ENCODE measurements at places on chromosomes 5 and 9.

DNA sequence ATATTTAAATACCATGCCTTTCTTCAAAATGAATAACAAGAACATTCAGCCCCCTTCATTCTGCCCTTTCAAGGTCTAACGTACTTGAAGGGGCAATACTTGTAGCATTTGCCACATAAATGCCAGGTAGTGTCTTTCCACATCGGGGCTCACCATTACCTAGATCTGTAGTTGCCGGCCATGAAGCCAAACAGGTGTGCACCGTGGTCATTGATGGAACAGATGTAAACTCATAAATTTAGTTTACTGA, 193.0 kb downstream of the CD180 start:
- no peak for DNase-seq

DNA sequence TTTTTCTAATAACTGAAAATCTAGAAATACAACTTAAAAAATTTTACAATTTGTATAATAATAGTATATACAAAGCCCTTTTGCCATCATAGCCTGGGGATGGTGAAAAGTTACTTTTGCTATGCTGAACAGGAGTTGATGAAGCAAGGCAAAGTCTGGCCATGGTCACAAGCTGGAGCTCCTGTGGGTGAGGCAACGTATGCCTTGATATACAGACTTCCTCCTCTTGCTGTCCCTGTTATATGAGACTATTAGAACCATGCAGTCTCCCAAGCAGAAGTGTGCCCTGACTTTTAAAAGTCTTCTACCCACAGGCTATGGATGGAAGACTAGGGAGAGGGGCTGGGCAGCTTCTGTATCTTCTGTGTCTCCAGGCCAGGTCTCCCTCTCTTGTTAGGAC, 15.7 kb downstream of the FAM151B start:
- DNase-seq, result no peak

DNA sequence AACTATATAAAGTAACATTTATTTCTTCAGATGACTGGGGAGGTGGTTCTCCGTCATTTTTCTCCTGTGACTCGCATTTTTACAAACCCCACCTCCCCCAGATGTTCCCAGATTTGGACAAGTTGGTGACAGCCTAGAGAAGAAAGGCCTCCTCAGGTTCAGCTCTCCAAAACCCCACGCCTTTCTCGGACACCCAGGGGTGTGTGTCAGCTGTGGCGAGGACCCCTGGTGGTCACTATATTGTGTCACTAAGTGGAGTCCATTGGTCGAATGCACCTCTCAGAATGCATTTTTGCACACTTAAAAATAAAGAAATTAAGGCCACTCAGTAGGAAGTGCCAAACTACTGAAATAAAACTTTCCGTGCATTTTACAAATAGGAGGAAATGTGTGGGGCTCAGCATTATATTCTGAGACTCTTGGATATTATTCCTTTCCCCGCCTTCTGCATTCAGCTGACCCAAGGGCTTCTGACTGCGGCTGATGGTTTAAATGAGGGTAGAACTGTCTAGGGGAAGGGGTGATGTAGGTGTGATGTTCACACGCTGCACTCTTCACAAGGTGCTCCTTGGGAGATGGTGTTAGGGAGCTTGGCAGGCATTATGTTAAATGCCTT, 47.6 kb downstream of the ACO1 start:
- DNase-seq, result peak; percentile 28

DNA sequence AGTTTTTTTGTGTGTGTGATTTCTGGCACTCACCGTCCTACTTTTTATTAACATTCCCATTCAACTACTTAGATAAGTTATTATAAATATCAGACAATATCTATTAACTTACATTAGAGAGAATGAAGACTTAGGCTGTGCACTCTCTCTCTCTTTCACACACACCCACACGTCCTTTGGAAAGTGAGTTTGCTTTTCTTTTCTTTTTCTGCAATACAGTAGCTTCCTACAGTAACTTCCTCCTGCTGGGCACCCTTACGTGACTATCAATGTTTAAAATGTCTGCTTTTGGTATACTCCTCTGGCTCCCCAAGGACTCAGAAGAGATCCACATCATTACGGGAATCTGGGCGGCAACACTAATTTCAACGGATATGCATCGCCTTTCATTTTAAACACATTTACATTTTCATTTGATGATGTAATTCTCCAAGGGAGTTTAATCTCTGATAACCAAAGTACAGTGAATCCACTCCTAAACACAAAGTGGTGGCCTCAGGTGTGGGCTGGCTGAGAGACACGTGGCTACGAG, 179.5 kb downstream of the MAPKAP1 start:
- no peak for DNase-seq

DNA sequence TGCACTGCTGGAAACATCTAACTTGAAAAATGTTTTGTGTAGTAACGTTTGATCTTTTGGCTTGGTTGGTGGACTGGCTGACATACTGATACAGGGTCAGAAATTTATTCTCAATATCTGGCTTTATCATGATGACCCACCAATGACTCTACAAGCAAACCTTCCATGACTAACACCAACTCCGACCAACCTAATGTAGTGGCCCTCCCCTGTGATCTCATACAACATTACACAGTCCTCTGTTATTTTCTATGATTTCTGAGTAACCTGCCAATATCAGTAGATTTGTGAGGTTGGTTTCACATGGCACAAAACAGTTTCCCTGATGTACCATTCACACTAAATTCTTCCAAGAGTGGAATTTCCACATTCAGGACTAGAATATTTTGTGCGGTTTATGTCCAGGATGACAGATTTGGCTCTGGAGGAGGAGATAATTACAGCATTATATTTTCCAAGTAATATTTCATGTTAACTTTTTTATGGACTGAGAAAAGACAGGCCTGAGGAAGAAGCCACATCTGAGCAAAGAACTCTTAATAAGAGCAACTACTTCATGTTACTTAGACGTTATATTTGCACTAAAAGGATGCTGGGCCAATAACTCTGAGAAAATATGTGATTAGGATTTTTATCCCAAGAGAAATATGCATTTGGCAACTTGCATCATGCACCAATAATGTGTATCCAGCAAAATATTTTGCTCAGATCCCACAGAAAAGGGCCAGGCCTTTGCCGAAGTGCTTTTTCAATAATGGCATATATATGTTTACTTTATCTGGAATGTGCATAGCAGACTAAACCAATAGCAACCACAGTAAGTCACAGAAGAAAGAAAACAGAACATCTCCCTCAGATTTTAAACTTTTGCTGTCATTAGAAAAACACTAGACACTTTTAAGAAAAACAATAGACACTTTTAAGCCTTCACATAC, 273.4 kb downstream of the KCNN2 start:
- no peak for DNase-seq

GRCh38 chr5:91052977-91053740, 330.0 kb downstream of the ARRDC3 start:
- no peak for DNase-seq

- peak; percentile 11 for DNase-seq
Measured at GRCh38 chr9:106284296-106284695, 578.7 kb upstream of the ZNF462 start.

DNA sequence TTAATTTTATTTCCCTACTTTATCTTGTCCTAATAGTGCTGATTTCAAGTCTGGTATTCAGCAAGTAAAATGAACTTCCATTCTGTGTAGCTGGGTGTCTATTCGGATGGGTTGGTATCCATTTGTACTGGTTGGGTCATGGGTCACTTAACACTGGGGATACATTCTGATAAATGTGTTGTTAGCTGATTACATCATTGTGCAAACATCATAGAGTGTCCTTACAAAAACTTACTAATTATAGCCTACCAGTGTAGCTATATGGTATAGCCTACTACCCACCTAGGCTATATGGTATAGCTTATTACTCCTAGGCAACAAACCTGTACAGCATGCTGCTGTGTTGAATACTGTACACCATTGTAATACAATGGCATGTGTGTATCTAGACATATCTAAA, 1373.7 kb upstream of the DMAC1 start:
- no peak for DNase-seq

DNA sequence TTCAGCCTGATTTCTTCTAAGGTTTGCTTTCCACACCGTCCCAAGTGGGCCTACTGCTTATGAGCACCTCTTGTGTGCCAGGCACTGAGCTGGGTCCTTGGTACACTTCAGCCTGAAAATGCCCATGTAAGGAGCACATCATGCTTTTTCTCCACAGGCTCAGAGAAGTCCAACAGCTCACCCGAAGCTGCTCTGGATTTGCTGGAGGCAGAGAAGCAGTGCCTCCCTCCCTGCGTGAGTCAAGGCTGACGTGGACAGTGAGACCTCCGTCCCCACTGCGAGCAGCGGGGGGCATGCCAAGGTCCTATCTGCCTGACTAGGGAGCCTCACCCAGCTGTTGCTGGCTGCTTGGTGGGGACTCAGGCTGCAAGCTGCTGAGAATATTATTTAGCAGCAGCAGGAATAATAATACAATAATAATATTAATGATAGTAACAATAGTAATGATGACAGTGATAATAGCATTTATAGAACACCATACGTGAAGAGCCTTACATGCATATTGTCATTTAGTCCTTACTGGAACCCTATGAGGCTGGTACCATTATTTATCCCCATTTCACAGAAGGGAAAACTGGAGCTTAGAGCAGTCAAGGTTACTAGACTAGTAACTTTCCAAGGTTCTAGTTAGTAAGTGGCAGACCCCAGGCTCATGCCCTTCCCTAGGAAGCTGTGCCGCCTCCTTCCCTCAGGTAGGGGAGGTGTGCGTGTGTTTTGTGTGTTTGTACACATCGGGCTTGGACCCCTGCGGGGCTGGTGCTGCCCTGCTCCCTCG, 194.8 kb downstream of the HSPA4 start:
- DNase-seq, result no peak

DNA sequence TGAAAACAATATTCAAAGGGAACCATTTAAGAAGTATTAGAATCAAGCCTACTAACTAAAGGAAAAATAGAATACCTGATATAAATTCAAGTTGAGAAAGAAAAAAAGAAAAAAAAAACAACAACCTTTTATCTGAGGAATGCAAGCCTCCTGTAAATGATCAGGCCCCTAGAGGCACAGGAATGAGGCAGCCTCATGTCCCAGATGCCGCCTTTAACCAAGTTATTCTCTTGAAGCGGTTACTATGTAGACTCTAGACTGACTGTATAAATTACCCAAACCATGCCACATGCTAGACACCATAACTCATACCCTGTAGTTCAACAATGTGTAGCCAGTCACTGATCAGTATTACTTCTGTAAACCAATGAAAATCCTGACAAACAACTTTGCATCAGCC, 929.6 kb downstream of the TAF11L14 start:
- no peak for DNase-seq

DNA sequence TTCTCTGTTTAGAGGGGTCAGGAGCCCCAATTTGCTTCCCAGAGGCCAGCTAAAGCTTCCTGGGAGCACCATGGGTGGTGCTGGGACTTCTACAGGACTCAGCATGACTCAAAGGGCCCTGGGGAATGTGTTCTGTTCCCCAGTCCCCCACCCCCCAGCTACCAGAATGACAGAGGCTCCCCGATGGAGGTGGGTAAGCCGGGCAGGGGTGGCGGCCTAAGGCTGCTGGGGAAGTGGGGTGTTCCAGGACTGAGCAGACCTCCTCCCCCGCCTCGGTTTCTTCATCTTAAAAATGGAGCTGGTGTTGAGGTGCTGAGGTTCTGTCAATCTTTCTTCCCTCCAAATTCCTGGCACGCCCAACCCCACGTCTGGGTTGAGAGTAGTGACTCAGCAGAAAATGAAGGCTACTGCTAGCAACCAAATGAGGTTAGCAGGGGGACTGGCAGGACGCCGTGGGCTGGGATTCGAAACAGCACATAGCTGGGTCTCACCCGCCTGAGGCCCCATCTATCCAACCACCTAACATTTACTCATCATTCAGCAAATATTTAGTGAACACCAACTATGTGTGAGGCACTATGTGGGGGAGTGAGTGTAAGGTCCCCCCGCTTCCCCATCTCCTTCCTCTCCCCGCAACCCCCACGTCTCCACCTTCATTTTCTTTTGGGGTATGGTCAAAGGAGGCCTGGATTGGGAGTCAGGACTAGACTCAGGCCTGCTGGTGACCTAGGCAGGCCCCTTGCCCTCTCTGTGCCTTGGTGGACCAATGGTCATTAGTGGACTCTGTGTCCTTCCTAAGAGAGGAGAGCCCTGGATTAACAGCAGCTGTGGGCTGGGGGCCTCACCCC, 50.2 kb downstream of the C9orf50 start:
- no peak for DNase-seq

DNA sequence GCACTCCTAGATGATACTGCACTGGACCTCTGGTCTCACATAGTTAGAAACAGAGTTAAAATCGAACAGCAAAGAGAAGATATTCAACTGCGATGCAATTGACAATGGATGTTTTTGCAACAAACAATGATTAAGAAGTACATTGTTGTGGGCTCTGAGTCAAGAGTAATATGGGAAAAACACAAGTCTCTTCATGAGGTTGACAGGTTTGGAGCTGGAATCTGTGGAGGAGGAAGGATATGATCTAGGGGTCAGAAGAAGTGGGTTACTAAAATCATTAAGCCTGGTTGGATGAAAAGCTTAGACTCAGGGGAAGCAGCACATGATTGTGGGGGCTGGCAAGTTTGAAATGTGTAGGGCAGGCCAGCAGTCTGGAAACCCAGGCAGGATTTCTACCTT, 53.1 kb downstream of the PDCD1LG2 start:
- DNase-seq, result no peak

GRCh38 chr5:59673438-59674058, 220.0 kb downstream of the PDE4D start:
- peak; percentile 4 for DNase-seq

DNA sequence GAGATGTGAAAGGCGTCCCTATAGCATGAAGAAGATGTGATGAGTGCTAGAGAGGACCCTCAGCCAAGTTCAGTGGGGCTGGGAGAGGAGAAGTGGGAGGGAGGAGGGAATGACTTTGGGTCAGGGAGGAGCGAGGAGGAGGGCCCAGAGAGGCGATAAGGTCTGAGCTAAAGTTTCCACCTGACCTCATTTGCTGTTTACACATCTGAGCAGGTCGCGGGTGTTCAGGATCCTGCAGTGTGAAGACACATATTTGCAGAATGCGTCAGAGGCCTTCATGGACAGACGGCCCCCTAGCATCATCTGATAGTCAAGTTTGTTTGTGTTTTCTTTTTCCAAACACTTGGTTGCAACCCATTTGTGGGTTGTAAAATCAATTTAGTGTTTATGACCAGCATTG, 18.9 kb upstream of the IGFBPL1 start:
- DNase-seq, result no peak

GRCh38 chr5:149732324-149733128, 2.4 kb downstream of the PPARGC1B start:
- DNase-seq, result no peak

GRCh38 chr5:104172976-104173375, 610.4 kb upstream of the NUDT12 start:
- DNase-seq, result no peak

- no peak for DNase-seq
Measured at GRCh38 chr9:95496687-95497086, 20.1 kb downstream of the PTCH1 start.
